ENCODE measurements at places on chromosomes 1 and 21. TPM values are rescaled to one million over a fixed set of nuclear protein-coding genes. Genes with fewer than 3 reads are reported as not detected.
A peak's percentile ranks its signal among the peaks of the same experiment; 100 is the strongest.

GRCh38 chr1:17919525-17920439 is 164.6 kb downstream of the ACTL8 start:
- peak; percentile 65 for DNase-seq

- DNase-seq: no peak
These were observed 372.3 kb downstream of the TTLL7 start for GRCh38 chr1:83626603-83627002.

GRCh38 chr1:57423656-57424211 is at the start of gene DAB1:
TSS of gene DAB1 (minus strand) at chr1:57424060. CDS start at chr1:57291030, 133,030 bp downstream.
- peak; percentile 33 for DNase-seq

DNA sequence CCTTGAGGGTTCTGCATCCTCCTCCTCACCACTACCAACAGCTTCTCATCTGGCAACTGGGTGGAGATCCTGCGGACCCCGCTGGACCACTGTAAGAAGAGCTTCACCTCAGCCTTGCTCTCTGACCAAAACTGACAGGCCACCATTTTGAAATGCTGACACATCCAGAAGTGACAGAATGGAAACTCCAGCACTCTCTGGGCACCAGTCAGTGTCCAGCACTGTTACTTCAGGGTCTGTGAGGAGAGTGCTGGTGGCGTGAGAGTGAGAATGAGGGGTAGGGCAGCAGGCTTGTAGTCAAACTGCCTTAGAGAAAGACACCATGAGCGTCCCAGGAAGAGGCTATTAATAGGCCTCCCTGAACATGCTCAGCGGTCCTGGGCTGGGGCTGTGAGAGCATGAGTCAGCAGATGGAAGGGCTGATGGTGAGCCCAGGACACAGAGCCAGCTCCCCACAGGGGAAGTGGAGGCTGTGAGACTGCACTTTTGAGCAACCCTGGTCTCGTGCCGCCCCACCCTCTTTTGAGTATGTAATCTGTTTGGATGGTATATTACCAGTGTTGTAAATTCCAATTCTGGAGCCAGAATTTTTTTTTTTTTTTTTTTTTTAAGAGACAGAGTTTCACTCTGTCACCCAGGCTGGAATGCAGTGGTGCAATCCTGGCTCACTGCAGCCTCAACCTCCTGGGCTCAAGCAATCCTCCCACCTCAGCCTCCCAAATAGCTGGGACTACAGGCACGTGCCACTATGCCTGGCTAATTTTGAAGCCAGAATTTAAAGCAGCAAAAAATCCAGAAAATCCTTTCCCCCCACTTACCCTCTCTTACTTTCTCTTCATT is 34.4 kb upstream of the SLC30A1 start:
- DNase-seq: no peak

DNA sequence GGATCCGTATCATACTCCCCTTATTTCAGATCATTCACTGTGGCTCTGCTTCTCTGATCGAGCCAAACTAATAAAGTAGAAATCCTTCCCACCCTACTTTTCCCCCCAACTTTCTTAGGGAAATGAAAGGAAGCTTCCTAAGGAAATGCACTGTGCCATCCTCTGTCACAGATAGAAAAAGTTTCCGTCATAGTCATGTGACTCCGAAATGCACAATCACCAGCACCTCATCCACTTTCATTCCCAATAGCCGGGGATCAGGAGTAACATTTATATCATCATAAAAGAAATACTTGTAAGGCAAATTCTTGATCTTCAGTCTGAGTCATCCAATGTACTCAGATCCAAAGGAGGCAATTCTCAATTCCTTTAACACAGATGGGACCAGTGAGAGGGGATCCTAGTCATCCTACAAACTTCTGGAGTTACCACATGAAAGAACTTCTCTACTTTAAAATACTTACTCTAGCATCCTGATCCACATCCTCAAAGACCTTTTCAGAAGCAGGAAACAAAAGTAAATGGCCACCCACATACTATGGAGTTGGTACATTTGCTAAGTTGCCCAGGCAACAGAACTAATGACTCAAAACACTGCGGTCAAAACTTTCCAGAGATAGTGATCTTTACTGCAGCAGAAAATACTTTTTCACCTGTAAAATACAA is 97.8 kb upstream of the ZC3H11B start:
- no peak for DNase-seq

GRCh38 chr1:204286831-204287421 is 72.8 kb downstream of the PLEKHA6 start:
- no peak for DNase-seq

DNA sequence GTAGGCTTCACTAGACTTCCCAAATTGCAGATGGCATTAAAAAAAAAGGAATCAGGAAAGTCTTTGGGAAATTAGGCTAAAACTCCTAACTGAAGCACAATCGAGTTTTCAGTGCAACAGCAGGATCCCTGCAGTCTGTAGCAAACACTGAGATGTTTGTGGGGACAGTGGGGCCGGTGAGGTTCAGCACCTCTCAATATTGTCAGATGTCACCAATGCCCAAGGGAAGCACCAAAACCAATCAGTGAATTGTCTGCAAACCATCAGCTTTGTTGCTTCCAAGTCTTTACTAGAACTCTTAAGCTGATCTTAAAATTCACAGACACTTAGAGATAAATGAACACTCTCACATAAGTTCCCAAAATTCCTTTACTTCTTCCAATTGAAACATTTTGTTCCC is 2.6 kb downstream of the ERG start:
- no peak for DNase-seq

Gene EFNA3
- 12.5 TPM for total RNA-seq

Gene OR2T2
- total RNA-seq: not detected

DNA sequence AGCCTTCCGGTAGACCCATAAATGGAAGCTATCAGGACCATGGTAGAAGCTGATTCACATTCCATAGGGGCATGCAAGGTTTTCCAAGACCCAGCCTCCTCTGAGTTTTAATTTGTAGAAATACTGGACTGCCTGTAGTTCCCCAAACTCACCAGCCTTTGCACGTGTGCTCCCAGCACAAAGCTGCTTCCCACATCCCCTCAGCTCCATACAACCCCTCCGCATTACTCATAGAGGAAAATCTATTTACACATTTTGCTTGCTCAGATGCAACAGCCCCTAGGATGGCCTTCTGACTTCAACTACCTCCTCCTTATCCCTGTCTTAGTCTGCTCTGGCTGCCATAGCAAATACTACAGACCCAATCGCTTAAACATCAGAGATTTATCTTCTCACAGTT is 336.2 kb downstream of the SETD4 start:
- DNase-seq: no peak

DNA sequence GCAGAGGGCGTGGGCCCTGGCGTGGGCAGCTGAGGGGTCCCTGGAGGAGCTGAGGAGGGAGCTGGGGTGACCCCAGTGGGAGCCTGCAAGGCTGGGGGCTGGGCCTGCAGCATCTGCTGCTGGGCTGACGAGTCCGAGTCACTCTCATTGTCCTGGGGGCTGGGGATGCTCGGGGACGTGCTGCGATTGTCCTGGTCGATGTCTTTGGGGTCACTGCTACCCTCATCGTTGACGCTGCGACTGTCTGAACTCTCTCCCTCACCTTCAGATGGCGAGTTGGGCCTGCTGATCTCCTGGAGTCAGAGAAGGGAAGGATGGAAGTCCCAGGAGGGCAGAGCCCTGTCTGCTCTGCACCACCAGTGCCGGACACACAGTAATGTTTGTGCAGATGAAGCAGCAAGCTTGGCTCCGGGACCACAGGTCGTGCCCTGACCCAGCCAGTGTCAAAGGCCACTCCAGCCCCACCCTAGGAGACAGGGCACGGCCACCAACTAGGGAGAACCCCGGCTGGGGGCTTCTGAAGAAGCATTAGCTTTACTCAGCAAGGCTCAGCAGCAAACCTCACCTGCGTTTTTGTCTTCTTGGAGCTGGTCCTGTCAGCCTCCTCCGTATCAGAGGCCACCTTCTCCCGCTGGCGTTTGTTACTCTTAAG is 43.4 kb downstream of the SLC45A1 start:
- DNase-seq: no peak

GRCh38 chr1:110390096-110390495 is 730 bp downstream of the SLC16A4 start:
- DNase-seq: peak; percentile 16

Gene LCE1A
- not detected for total RNA-seq

GRCh38 chr1:15680131-15680530 is 4.0 kb upstream of the PLEKHM2 start:
- DNase-seq: no peak

Gene RLF
- total RNA-seq: 18.5 TPM

All from WTC11 (cell line).